Ascending aorta (tissue), 2 donors: ENCODE measurements at places on chromosomes 2 and 18. TPM values are rescaled to one million over a fixed set of nuclear protein-coding genes. Genes with fewer than 3 reads are reported as not detected.

LBX2 gene
- 3.0 TPM for total RNA-seq

DNA sequence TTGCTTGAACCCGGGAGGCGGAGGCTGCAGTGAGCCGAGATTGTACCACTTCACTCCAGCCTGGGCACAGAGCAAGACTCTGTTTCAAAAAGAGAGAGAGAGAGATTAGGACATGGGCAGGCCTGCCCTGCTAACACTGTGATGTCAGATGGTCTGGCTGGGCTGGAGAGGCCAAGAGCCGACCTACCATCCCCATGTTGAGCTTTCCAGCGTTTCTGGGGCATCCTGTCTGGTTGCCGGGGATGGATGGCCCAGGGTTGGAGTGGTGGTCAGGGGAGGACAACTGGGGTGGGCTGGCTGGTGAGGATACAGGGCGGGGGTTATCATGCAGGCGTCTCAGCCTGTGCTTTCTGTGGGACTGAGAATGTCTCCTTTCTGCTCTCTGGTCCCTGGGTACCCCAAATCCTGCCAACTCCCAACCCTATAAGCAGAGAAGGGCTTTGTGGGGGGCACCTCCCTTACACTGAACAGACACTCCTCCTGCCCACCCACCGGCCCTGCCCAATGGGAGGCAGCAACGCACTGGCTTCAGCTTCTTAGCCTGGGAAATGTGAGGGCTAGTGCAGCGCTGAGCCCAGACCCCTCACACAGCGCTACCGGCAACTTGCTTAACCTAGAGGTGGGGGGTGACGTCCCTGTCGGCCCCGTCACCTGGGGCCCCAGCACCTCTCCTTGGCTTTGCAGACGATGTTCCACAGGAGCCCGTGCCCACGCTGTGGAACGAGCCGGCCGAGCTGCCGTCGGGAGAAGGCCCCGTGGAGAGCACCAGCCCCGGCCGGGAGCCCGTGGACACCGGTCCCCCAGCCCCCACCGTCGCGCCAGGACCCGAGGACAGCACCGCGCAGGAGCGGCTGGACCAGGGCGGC is 5.4 kb downstream of the SNORC start:
- peak overlapping the region; percentile 56 for H3K4me3 ChIP-seq
- H3K36me3 ChIP-seq, result no peaks in the 10 kb centered on the region
- H3K4me1 ChIP-seq, result no peaks in the 10 kb centered on the region
- DNase-seq, result no peak
- H3K27me3 ChIP-seq, result peaks cover 3% of the 10 kb centered on the region

- peaks cover 4% of the 10 kb centered on the region for H3K4me1 ChIP-seq
- H3K27ac ChIP-seq, result no peak overlapping the region
- no peak overlapping the region for H3K4me3 ChIP-seq
- no peaks in the 10 kb centered on the region for H3K27me3 ChIP-seq
- H3K36me3 ChIP-seq, result no peaks in the 10 kb centered on the region
Measured at GRCh38 chr2:199220920-199221319, 236.8 kb downstream of the SATB2 start.

- peaks cover 8% of the 10 kb centered on the region for H3K27me3 ChIP-seq
- peak overlapping the region; percentile 60 for H3K4me3 ChIP-seq
- no peaks in the 10 kb centered on the region for H3K36me3 ChIP-seq
- no peak overlapping the region for H3K27ac ChIP-seq
Measured at GRCh38 chr18:37253394-37254235, 312.0 kb downstream of the CELF4 start.

- no peak overlapping the region for H3K27ac ChIP-seq
- no peaks in the 10 kb centered on the region for H3K27me3 ChIP-seq
- peaks cover 78% of the 10 kb centered on the region for H3K36me3 ChIP-seq
Measured at GRCh38 chr2:117917223-117917917, 96.5 kb downstream of the CCDC93 start.
